ENCODE measurements at places on chromosomes 13 and 19.

DNA sequence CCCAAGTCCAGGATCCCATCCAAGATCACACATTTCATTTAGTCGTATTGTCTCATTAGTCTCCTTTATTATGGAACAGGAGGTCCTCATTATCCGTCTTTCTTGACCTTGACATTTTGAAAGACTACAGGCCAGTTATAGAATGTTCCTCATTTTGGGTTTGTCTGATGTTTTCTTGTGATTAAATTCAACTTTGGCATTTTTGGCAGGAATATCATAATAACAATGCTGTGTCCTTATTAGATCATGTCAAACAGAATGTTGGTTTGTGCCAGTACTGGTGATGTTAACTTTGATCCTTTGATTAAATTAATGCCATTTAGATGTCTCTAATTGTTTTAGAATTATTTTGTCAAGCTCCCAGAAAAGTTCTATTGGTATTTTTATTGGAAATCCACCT, 106.5 kb upstream of the FRY start:
- DNase-seq: no peak

DNA sequence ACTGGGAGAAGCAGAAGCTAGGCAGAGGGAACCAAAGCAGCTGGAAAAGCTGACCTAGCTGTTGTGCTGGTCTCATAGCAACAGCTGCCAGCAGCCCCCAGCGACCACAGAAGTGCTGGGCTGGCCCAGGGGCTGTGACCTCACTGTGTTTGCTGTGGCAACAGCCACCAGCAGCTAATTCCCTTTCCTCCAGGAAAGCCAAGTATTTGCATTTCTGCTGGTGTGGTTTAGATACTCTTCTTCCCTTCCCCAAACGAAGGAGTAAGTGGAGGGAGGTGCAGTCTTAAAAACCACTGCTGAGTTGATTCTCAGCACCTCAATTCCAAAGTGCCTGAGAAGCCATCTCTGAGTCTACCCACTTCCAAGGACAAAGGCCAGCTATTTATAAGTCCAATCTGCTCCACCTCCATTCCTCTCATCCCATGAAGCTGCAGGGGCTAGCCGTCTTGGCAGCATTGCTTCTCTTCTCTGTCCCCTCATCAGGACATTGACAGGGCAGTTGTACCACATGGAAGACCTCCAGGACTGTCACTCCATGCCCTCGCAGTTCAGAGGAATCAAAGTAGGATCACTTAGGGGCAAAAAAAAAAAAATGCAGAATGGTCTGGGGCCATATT, 11.5 kb upstream of the CCDC97 start:
- no peak for DNase-seq

GRCh38 chr13:79393564-79394249, 12.3 kb downstream of the RBM26 start:
- DNase-seq: peak; percentile 47

DNA sequence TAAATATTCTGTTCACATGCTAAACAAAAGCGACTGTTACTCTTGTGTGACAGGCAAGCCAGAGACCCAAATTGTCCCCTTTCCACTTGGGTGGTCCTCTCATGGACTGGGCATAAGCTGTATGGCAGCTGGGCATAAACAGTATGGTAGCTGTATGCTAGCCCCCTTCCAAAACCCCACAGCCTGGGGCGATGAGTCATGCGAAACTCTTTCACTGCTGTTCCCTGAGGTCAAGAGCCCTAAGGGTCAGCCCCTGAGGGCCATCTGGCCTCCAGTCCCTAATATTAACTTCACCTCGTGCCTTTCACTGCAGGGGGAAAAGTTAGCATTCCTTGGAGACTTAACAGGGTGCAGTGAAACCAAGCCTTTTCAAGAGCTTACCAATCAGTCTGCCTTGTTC, 45.6 kb upstream of the ZNF562 start:
- DNase-seq: no peak

GRCh38 chr13:33052506-33053280, 36.5 kb downstream of the KL start:
- DNase-seq: no peak

- no peak for DNase-seq
These were observed 336 bp downstream of the CD22 start for GRCh38 chr19:35329323-35329722.

GRCh38 chr19:17602872-17603510, 47.5 kb downstream of the COLGALT1 start:
- no peak for DNase-seq

DNA sequence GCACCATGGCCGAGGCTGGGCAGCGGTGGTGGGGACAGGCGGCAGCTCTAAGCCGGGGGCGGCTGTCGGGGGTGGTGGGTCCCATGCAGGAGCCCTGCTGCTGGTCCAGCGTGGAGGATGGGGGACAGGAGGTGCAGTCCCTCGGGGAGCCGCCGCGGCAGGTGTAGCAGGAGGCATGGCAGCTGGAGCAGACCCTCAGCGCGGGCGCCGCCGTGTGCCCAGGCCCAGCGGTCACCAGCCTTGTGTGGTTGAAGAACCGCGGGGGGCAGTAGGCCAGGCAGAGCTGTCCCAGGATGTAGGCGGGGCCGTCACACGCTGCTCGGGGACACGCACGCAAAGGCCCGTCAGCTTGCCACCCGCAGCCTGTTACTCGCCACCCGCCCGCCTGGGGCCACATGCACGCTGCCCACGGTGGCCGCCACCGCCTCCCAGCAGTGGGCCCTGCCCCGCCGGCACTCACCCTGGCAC, 2.9 kb upstream of the C19orf25 start:
- peak; percentile 18 for DNase-seq

GRCh38 chr13:95091755-95092154, 209.5 kb downstream of the ABCC4 start:
- DNase-seq: no peak

- no peak for DNase-seq
These were observed 10.0 kb downstream of the CUL4A start for GRCh38 chr13:113219256-113219940.

DNA sequence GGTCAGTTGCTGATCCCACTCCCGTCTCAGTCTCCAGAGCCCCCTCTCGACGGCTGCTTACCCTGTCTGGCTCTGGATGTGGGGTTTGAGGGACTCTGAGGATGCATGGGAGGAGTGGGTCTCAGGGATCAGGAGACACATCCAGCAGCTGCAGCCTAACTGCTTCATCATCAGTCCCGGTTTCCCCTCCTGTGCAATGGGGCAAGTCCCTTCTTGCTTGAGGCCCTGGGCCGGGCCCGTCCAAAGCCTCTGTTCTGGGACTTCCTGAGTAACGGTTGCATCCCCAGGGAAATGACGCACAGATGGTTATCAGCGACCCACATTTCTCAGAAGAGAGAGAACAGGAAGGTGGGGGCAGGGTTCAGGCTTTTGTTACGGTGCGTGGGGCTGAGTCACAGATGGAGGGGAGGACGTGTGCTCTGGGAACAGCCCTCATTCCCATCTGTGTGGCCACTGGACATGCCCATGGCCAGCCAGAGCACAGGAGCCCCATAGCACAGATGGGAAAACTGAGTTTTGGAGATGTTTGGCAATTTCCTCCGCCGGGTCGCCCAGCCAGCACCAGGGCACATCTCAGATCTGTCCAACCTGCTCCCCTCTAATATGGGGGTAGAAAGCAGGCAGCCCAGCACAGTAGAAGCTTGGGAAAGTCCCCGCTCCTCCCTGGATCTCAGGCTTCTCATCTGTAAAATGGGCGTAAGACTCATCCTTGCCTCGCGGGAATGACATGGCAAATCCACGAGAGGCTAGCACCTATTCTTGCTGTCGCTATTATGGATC, 19.3 kb downstream of the GNA15 start:
- peak; percentile 86 for DNase-seq

- DNase-seq: no peak
These were observed 114.7 kb upstream of the MCF2L start for GRCh38 chr13:112854321-112854720.
